ENCODE measurements at places on chromosomes 3 and 15. TPM values are rescaled to one million over a fixed set of nuclear protein-coding genes. Genes with fewer than 3 reads are reported as not detected.
A peak's percentile ranks its signal among the peaks of the same experiment; 100 is the strongest.

DNA sequence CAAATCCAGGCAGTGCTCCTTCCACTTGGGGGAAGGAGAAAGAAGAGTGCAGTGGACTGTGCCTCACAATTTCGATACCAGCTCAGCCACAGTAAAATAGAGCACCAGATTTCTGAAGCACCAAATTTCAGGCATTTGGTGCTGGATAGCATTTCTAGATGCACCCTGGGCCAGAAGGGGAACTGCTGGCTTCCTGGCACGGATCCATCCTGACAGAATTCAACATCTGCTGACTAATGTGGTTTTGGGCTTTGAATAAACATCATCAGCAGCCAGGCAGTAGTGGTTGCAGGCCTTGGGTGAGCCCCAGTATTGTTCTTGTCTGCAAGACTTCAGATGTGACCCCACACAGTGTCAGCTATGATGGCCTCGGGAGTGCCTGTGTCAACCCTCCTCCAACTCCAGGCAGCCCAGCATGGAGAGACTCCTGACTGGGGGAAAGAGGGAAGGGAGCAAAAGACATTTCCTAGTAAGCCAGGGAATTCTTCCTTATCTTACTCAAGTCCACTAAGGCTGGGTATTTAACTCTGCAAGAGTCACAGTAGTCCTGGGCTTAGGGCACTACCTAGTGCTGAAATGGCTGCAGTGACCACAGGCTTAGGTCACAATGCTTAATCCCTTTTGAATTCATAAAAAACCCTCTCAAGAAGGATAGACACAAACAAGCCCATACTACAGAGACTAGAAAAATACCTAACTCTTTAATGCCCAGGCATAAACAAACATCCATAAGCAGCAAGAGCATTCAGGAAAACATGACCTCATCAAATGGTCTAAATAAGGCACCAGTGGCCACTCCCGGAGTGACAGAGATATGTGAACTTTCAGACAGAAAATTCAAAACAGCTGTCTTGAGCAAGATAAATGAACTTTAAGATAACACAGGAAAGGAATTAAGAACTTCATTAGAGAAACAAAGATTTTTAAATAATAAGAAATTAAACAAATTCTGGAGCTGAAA, 74.7 kb downstream of the SPATA16 start:
- peak; percentile 87 for DNase-seq

GRCh38 chr15:94229591-94230369, 1.6 kb upstream of the MCTP2 start:
- DNase-seq, result no peak

- DNase-seq, result peak; percentile 98
Measured at GRCh38 chr15:51874751-51875644, 45.5 kb downstream of the TMOD3 start.

- DNase-seq, result no peak
Measured at GRCh38 chr15:39581242-39581792, 438 bp downstream of the THBS1 start.

GRCh38 chr3:6679510-6679909, 181.4 kb upstream of the GRM7 start:
- DNase-seq, result no peak

- DNase-seq, result peak; percentile 85
Measured at GRCh38 chr3:187264021-187264420, 27.5 kb downstream of the MASP1 start.

GRCh38 chr3:153055217-153055616, 106.8 kb upstream of the RAP2B start:
- no peak for DNase-seq

- peak; percentile 63 for DNase-seq
Measured at GRCh38 chr15:38474155-38474757, 20.3 kb downstream of the FAM98B start.

DNA sequence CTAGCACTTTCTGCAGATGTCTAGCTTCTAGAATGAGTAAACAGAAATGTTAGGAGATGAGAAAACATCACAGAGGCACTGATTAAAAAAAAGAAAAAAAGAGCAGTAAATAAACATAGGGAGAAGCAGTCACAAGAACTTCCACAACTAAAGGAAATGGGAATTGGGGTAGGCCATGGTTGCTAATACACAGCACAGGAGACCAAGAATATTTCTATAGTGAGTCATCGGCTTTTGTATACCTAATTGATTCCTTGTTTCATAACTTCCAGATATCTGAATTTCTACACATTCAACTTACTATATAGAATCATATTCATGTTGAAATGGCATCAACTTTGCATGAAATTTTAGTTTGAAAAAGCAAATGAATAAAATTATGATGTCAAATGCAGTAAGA, 47.3 kb upstream of the TCF12 start:
- DNase-seq, result peak; percentile 88

FBXL22 gene
- 0.34 TPM for total RNA-seq

C2CD4B gene
- total RNA-seq, result not detected

CERS3 gene
- total RNA-seq, result not detected

CASR gene
- total RNA-seq, result not detected

GABRR3 gene
- not detected for total RNA-seq

DNA sequence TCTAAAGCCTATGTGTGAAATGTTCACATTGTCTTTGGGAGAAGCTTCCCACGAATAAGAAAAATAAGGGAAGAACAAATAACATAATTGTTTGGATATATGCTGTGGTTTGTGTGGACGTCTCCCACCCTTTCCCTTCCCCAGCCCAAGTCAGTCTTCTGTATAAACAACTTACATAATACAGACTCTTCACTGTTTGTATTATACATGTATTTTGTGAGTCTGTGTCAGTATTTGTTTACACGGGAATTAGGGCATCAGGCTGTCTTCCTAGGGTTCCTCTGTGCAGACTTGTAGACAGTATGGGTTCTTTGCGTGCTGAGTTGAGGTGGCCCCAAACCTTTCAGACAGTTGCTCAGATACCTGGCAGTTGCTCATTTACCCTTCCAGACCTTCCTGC, 103.4 kb downstream of the IGF1R start:
- no peak for DNase-seq

DNA sequence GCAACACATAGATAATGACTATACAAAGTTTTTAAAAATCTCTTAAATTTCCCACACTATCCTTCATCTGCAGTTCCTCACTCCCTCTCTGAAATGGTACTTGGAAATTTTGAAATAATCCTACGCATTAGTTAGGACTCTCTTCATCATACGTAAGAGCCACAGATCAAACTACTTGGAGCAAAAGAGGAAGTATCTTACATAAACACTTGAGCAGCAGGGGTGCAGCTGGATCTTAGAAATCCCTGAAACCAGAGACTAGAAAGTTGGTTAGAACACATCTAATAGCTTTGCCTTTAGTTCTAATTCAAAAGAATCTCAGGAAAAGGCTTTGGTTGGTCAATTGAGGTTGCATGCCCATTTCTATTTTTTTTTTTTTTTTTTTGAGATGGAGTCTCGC, 38.8 kb upstream of the ZNF445 start:
- no peak for DNase-seq

RETNLB gene
- total RNA-seq, result not detected

SH2D7 gene
- total RNA-seq, result not detected

FOXB1 gene
- total RNA-seq, result 1.3 TPM

GRCh38 chr3:16132928-16133327, 41.6 kb upstream of the GALNT15 start:
- DNase-seq, result no peak

NECTIN3 gene
- 56.3 TPM for total RNA-seq

- DNase-seq, result no peak
Measured at GRCh38 chr15:33313491-33313890, 2.7 kb downstream of the RYR3 start.

DNA sequence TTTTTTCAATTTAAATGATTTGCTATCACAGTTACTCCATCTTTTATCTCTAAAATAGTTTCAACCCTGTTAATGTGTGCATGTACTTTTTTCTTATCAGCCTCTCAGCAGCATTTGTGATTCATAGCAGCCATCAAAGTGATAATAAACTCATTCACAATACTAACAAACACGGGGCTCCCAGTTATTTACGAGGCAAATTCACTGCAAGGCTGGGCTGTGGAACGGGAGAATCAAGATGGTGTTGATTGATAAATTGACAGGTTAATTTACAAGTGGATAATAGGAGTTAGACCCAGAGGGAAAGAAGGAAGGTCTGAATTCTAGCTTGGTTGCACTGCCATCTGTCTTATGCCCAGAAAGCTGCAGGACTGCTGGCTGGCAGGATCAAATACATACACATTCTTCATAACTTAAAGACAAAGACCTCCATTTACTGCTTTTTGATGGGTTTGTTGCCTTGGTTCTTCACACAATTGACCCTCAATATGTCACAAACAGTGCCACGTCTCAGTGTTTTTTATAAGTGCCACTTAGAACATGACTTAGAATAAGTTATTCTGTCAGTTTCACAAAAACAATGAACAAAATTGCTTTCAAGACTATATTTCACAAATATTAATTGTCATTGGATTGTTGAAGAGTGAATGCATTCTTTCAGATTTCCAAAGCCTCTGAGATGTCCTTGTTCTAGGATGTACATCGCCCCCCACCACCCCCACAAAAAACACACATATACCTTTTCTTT, 562.8 kb downstream of the NR2F2 start:
- no peak for DNase-seq

TMCO5A gene
- total RNA-seq, result not detected

GRCh38 chr15:75570126-75570845, 8.8 kb downstream of the PTPN9 start:
- DNase-seq, result no peak

GRCh38 chr3:117150628-117151027, 441.0 kb downstream of the TUSC7 start:
- DNase-seq, result no peak

- no peak for DNase-seq
Measured at GRCh38 chr3:152927131-152927530, 92.2 kb downstream of the P2RY1 start.

DNA sequence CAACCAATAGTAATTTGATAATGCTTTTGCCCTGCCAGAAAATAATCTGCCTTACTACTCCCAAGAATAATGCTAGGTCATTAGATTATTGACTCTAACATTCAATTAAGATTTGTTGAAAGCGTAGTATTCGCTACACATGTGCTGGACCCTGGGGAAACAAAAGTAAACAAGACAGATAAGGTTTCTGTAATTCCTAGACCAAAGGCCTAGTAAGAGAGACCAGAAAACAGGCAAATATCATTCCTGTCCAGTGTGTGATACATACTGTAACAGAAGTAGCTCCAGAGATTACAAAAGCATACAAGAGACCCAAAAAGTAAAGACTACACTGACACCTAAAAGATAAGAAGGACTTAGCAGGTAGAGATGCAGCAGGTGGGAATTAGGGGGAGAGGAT, 60.8 kb downstream of the PLOD2 start:
- no peak for DNase-seq

GRCh38 chr15:90358124-90359033, 6.3 kb downstream of the ZNF774 start:
- peak; percentile 70 for DNase-seq

ANKUB1 gene
- total RNA-seq, result not detected

CLDN18 gene
- total RNA-seq, result not detected

GRCh38 chr3:154364849-154365248, 40.6 kb upstream of the DHX36 start:
- DNase-seq, result no peak

DNA sequence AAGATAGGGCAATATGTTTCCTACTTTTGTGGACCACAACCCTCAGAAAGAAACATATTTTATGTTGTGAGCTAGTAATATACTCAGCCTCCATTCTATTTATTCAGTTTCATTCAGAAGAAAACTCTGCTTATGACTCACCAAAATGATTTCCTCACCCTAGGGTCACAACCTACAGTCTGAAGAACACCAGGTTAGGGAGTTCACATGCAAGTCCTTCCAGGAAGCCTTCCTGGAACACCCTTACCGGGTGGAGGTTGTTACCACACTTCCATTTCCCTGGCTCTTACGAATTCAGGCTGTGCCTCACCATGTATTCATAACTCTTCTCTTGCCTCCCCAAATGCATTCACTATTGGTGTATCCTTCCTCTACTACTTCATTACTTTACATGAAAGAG, 228.0 kb upstream of the ADAMTS9 start:
- DNase-seq, result no peak

- DNase-seq, result no peak
Measured at GRCh38 chr3:16106050-16106449, 68.4 kb upstream of the GALNT15 start.

FGF7 gene
- 0.26 TPM for total RNA-seq

SLC6A20 gene
- not detected for total RNA-seq

GRCh38 chr3:78867409-78868372, 900.1 kb downstream of the ROBO1 start:
- DNase-seq, result peak; percentile 82

DNA sequence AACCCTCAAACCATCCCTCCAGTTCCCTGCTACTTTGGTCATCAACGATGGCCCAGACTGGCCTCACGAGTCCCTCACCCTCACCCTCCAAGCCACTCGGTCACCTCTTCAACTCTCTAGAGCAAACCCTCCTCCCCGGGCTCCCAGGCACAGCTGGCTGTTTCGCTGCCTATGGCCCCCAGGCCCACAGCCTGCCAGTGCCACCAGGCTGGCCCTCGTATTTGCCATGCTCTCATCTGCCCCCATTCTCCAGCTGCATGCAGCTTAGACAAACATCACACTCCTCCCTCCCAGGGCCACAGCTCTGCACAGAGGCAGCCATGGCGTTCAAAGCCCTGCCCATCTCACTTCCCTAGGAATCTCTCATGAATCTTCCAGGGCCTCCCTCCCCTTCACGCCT, 13.8 kb downstream of the RAB43 start:
- DNase-seq, result no peak

GRCh38 chr3:23159929-23160328, 43.2 kb upstream of the UBE2E2 start:
- peak; percentile 89 for DNase-seq

- DNase-seq, result peak; percentile 28
Measured at GRCh38 chr3:182259579-182259978, 533.7 kb upstream of the ATP11B start.

GABRB3 gene
- 47.9 TPM for total RNA-seq

DNA sequence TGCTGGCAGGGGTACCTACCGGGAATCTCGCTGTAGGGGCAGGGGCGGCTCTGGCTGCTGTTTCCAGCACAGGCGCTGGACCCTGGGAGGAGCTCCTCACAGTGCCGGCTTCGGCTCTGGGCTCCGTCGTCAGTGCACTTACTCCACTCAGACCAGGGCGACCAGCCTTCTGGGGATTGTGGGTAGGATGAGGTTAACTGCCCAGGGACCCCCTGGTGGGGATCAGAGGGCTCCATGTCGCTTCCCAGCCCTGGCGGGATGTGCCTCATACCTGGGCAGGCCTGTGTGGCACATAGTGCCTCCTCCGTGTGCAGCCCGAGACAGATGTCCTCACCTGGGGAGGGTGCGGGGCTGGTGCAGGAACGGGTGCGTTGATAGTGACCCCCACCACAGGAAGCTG, 115.7 kb downstream of the SEMA5B start:
- no peak for DNase-seq

- no peak for DNase-seq
Measured at GRCh38 chr3:61793521-61793920, 232.2 kb downstream of the PTPRG start.

- DNase-seq, result no peak
Measured at GRCh38 chr15:42144841-42145375, 11.5 kb downstream of the PLA2G4F start.

GRCh38 chr3:104150724-104151123, 1216.0 kb upstream of the ALCAM start:
- no peak for DNase-seq

GRCh38 chr15:46848704-46849103, 868.6 kb upstream of the SEMA6D start:
- DNase-seq, result peak; percentile 46

GRCh38 chr3:134364936-134365765, 9.1 kb downstream of the AMOTL2 start:
- DNase-seq, result no peak

All from astrocyte (in vitro differentiated cells and primary cell).